ENCODE measurements at places on chromosomes 11 and 22.
A peak's percentile ranks its signal among the peaks of the same experiment; 100 is the strongest.

DNA sequence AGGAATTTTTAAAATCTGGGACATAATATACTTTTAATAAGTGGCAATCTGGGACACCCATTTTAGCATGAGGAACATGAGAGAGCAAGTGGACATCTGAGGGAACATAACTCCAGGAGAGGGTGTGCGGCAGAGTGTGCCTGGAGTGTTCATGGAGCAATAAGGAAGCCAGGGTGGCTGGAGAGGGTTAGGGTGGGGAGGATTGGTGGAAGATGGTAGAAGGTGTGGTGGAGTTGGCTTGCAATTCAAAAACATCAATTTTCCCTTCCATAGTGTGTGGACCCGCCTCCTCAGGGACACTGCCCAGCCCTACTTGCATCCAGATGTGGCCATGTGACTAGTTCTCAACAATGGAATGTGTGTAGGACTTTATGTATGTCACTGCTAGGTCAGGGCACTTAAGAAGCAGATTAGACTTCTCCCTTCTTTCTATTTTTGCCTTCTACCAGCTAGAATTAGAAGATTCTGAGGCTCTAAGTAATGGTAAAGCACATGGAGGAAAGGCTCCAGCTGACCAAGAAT is 4.4 kb upstream of the DENND5A start:
- no peak for DNase-seq

DNA sequence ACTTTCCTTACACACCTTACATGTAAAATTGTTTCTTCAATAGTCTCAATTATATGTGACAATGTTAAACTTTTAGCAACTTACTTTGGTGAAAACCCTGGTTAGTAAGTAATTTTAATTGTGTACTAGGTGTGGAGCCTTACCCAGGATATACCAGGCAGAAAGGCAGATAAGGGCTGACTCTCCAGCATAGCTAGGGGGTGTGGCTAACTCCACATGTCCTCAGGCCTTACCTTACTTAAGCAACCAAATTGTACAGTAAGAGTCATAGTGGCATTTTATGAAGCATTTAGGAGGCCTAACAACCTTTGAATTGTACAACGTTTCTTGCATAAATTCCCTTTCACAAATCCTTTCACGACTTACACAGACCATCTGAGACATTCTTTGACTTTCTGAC is 118.2 kb upstream of the OR9Q1 start:
- DNase-seq, result no peak

DNA sequence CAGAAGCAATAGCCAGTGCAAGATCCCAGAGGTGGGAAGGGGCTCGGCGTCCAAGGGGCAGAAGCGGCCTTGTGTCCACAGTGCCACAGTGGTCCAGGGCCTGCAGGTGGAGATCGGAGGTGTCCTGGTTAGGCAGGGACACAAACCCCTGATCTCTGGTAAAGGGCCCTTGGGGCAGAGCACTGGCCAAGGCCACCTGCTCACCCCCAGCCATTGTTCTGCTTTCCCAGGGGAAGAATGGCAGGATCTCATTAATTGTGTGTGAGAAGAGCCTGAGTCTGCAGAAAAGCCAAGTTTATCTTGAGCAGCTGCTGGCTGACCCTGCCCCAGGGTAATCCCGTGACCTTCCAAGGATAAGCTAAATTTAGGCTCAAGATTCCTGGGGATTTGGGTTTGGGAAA is 3.1 kb upstream of the CLDN5 start:
- DNase-seq, result no peak

GRCh38 chr11:61650781-61651571 is 29.2 kb upstream of the DAGLA start:
- DNase-seq, result no peak

- no peak for DNase-seq
Measured at GRCh38 chr22:48434156-48434867, 1393.4 kb downstream of the BRD1 start.

DNA sequence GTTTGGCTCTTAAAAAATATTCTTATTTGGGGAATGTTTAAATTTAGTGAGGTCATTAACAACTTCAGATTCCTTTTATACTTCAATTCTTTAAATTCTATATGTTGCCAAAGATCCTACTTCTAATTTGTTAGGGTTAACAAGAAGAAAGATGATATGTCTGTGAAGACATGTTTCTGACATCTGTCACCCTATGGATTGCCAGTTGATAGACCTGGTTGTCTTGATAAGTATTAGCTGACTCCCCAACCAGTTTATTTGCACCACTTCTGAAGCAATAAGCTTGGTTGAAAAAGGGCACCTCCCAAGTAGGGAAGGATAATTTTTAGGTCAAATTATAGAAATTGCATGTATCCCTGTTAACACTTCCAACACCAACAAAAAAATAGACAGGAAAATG is 29.3 kb downstream of the ARHGEF12 start:
- DNase-seq, result no peak

DNA sequence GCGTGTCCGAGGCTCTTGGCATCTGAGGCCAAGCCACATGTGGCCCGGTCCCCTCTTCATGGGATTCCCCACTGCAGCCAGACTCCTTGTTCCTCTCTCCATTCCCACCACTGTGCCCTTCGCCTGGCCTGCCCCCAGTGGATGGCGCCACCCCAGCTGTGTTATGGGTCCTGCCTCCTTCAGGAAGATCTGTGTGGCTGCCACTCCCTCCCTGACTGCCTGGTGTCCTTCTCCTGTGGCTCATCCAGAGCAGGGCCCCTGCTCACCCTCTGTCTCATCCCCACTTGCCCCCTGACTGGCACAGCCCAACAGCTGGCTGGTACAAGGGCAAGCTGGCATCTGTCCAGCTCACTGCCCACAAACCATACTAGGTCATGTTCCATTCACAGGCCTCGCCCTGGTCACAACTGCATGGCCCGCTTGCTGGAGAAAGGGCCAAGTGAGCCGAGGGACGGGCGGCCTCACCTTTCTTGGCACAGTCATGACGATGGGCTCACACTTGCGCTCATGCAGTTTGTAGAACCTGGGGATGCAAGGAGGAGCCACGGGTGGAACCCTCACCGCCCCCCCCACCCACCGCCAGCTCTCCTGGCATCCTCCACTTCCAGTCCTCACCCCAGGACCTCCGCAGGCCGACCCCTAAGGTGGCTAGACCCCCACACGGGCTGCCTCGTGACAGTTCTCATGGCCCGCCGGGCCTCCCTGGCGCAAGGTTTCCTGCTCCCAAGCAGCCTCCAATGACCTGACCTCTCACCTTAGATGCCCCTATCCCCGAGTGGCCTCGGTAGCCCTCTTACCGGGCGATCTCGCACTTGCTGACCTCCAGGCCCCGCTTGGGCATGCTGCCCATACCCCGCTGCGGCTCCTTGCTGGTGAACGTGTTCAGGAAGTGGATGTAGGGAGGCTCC is 2.1 kb upstream of the PTPRCAP start:
- DNase-seq, result no peak

- DNase-seq, result no peak
Measured at GRCh38 chr22:45131749-45132148, 32.0 kb upstream of the NUP50 start.

- DNase-seq, result no peak
Measured at GRCh38 chr11:57313788-57314135, 11.0 kb downstream of the TNKS1BP1 start.

DNA sequence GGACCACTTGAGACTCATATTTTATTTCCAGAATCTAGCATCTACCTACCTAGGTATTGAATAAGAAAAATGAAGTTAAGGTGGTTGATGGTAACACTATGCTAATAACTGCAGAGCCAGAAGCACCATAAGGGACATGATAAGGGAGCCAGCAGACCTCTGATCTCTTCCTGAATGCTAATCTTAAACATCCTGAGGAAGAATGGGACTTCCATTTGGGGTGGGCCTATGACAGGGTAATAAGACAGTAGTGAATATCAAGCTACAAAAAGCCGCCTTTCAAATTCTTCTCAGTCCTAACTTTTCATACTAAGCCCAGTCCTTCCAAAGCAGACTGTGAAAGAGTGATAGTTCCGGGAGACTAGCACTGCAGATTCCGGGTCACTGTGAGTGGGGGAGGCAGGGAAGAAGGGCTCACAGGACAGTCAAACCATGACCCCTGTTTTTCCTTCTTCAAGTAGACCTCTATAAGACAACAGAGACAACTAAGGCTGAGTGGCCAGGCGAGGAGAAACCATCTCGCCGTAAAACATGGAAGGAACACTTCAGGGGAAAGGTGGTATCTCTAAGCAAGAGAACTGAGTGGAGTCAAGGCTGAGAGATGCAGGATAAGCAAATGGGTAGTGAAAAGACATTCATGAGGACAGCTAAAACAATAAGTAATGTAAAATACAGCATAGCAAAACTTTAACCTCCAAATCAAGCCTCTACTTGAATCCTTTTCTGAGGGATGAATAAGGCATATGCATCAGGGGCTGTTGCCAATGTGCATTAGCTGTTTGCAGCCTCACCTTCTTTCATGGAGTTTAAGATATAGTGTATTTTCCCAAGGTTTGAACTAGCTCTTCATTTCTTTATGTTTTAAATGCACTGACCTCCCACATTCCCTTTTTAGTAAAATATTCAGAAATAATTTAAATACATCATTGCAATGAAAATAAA is 2.1 kb downstream of the HBB start:
- no peak for DNase-seq

- DNase-seq, result no peak
Measured at GRCh38 chr11:115279813-115280761, 224.1 kb downstream of the CADM1 start.

DNA sequence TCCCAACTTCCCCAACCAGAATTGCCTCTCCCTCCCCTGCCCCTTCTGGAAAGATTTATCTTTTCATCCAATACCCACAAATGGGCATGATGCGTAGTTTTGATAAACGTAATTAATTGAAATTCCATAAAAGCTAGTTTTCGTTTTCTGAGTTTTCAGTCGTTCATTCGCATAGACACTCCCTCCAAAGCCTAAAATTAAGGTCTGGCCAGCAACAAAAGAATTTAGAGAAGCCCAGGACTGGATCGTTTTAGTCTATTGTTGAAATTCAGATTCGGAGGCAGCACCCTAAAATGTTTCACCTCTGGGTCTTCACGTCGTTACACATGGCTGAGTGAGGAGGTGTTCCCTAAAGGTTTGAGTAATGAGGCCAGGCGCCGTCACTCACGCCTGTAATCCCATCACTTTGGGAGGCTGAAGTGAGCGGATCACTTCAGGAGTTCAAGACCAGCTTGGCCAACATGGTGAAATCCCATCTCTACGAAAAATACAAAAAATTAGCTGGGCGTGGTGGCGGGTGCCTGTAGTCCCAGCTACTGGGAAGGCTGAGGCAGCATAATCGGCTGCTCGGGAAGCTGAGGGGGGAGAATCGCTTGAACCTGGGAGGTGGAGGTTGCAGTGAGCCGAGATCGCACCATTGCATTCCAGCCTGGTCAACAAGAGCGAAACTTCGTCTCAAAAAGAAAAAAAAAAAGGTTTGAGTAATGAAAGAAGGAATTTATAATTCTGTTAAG is 589 bp upstream of the NDUFC2 start:
- no peak for DNase-seq

DNA sequence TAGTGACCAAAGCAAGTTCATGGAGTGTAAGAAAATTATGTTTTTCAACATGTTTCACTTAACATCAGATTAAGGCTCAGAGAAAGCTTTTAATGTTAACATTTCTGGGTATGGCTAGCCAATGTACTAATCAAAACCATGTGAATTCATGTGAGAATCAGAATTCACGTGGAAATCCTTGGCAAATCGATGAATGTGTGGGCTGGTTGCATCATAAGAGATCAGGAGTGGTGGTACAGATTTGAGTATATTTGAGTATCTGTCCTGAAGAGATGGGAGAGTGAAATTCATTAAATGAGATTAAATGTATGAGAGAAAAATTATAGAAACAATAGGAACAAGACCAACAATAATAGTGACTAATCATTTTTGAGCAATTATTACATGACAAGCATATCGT is 638.6 kb upstream of the ANO5 start:
- DNase-seq, result no peak

DNA sequence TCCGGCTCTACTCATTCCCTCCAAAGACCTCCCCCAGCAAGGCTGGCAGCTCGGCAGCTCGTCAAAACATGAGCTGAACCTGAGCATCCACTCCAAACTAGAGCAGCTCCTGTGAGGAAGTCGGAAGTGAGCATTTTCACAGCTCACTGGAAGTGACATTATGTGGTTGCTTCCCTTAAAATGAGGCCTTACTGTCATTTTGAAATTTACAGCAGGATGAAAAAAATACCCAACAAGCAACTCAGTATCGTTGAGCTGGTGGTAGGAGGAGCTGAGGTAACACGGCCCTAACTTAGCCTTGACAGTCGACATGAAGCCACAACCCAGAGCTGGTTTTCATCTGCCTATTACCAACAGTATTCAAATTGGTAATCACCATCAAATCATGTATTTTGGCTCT is 38.0 kb upstream of the ARFGAP3 start:
- DNase-seq, result peak; percentile 26

DNA sequence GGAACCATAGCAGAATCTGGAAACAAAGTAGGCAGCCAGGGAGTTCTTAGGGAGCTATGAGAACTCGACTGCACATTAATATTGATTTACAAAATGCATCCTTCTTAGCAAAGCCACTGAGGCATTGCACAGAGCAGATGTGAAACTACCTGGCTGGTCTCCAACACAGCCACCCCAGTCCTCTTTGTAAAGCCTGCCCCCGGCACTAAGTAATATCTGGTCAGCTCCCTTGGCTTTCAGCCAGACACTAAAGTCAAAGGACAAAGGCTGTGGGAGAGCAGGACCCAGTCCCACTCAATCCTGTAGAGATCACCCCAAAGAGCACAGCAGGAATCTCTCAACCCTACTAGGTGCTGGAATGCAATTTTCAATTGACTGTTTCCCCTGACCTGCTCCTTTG is 12.8 kb downstream of the XRRA1 start:
- DNase-seq, result no peak

DNA sequence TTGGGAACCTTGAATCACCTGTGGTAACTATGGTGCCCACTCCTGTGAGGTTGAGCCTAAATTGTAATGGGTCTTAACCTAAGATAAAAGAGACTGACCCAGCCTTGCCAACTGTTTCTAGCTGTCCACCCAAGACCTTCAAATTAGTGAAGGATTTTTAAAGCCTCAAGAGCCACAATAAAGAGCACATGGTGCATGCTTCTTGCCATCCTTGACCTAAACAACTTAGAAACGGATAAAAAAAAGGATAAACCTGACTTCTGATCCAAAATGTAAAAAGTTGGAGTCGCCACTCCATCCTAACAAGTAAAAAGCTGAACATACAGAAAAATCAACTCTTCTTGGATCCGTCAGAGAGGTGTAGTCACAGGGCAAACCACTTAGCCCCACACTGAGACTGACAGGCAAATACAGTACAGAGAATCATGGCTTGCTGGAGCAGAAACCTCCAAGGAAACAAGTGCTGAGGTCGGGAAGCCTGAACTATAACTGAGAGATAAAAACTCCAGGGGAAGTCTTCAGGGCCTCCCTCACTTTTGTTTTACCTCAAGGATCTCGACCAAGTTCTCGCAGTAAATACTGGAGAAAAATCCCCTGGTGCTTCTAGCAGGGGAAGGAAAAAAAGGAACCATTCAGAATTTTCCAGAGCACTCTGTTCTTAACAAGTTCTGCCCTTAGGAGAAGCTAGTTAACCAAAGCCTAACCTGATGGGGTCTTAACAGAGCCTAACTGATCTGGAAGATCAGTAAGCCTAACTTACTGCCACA is 16.3 kb downstream of the ENTHD1 start:
- DNase-seq, result no peak

GRCh38 chr11:71787098-71787823 is 45.7 kb upstream of the DEFB108B start:
- peak; percentile 93 for DNase-seq

GRCh38 chr11:111975076-111975806 is 38.1 kb downstream of the DIXDC1 start:
- DNase-seq, result no peak

GRCh38 chr22:38030311-38031133 is 26.7 kb upstream of the PICK1 start:
- no peak for DNase-seq

Data from left kidney (tissue), 8 donors.